Sigmoid colon (tissue), 7 donors: ENCODE measurements at places on chromosomes 12 and 14. TPM values are rescaled to one million over a fixed set of nuclear protein-coding genes. Genes with fewer than 3 reads are reported as not detected.

Gene SYNDIG1L
- under 0.01 TPM for total RNA-seq

GRCh38 chr14:68630081-68630571 lies 162.7 kb downstream of the ZFP36L1 start:
- DNase-seq, result no peak
- peak overlapping the region; percentile 72 for H3K27ac ChIP-seq
- no peak overlapping the region for H3K4me3 ChIP-seq
- no peaks in the 10 kb centered on the region for H3K36me3 ChIP-seq

- no peak overlapping the region for H3K27ac ChIP-seq
- H3K27me3 ChIP-seq, result no peaks in the 10 kb centered on the region
- H3K4me1 ChIP-seq, result no peaks in the 10 kb centered on the region
These were observed 84.7 kb downstream of the TTC7B start for GRCh38 chr14:90731487-90731886.

DNA sequence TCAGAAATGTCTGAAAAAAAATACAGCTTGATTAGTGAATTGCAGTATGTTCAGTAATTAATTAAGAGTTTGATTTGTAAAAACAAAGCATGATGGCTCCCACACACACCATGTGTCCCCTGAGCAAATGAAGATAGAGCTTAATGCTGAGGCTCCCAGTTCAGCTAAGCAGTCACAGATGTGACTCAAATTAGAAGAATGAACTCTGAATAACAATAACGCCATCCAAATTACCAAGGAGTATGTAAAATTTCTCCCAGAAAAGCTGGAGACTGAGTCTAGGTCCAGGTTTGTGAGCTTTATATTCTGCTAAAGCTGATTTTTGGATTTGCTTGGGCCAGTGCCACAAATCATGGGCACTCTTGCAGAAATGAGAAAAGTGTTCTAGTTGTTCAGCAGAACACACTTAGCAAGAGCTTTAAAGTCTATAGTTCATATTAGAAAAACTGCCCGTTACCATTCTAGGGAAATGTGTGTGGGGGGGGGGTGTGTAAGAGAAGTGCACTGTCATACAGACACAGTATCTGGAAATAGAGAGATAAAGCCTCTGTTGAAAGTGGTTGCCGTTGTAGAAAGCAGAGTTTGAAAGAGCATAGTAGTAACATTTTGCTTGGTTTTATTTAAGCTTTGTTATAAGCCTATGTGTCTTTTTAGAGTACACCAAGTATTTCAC lies 253.1 kb downstream of the BCAT1 start:
- H3K36me3 ChIP-seq, result no peaks in the 10 kb centered on the region
- DNase-seq, result no peak
- no peaks in the 10 kb centered on the region for H3K4me1 ChIP-seq
- no peak overlapping the region for H3K27ac ChIP-seq
- no peak overlapping the region for H3K4me3 ChIP-seq

DNA sequence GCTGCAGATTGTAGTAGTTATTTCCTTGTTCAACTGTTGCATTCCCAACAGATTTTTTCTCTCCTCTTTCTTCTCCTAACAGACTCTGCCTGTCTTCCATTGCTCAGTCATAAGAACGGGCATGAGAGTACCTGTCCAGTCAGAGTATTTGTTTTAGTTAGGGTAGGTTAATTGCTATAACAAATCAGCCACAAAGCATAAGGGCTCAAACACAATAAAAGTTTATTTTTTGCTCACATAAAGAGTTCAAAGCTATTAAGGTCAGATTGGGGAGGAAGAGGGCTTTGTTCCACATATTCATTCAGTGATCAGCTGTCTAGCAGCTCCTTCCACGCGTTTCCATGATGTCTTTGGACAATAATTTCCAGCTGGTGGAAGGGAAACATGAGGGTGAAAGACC lies 92.8 kb upstream of the PLXNC1 start:
- H3K27me3 ChIP-seq, result no peaks in the 10 kb centered on the region
- H3K36me3 ChIP-seq, result no peaks in the 10 kb centered on the region
- DNase-seq, result no peak
- no peak overlapping the region for H3K27ac ChIP-seq
- no peak overlapping the region for H3K4me3 ChIP-seq
- H3K4me1 ChIP-seq, result peaks cover 6% of the 10 kb centered on the region

GRCh38 chr12:98736352-98737321 lies 91.5 kb downstream of the APAF1 start:
- H3K4me1 ChIP-seq, result no peaks in the 10 kb centered on the region
- no peak overlapping the region for H3K27ac ChIP-seq
- H3K4me3 ChIP-seq, result no peak overlapping the region
- H3K36me3 ChIP-seq, result peaks cover 4% of the 10 kb centered on the region
- DNase-seq, result no peak

DNA sequence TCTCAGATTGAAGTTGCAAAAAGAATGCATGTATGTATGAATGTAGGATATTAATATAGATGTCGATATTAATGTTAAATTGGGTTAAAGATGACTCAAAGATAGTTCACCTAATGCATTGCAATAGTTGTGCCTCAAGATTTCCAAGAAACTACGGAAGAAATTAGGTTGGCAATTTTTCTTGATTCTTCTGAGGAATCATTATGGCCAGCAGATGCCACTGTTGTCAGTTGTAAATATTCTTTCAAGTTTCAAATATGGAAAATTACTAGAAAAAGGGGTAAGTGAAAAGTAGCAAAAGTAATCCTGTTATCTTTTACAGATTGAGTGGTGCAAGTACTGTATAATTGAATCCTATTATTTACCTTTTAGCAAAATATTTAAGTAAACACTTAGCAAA lies 202.1 kb downstream of the ADAMTS20 start:
- H3K27me3 ChIP-seq, result no peaks in the 10 kb centered on the region
- H3K27ac ChIP-seq, result no peak overlapping the region
- H3K4me3 ChIP-seq, result no peak overlapping the region
- H3K4me1 ChIP-seq, result no peaks in the 10 kb centered on the region

GRCh38 chr12:16796168-16796567 lies 190.2 kb upstream of the LMO3 start:
- no peak for DNase-seq
- H3K27me3 ChIP-seq, result no peaks in the 10 kb centered on the region
- H3K4me1 ChIP-seq, result no peaks in the 10 kb centered on the region

Gene KRT72
- not detected for total RNA-seq

DNA sequence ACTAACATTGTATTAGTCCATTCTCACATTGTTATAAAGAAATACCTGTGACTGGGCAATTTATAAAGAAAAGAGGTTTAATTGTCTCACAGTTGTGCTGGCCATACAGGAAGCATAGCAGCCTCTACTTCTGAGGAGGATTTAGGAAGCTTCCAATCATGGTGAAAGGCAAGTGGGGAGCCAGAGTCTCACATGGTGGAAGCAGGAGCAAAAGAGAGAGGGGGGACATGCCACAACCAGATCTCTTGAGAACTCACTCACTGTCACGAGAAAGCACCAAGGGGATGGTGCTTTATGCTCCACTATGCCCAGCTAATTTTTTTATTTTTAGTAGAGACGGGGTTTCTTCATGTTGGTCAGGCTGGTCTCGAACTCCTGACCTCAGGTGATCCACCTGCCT lies 13.3 kb downstream of the OS9 start:
- H3K27me3 ChIP-seq, result no peaks in the 10 kb centered on the region
- no peaks in the 10 kb centered on the region for H3K4me1 ChIP-seq
- no peak overlapping the region for H3K4me3 ChIP-seq
- no peak overlapping the region for H3K27ac ChIP-seq
- no peaks in the 10 kb centered on the region for H3K36me3 ChIP-seq

Gene IRF2BPL
- total RNA-seq, result 53.5 TPM

- no peaks in the 10 kb centered on the region for H3K27me3 ChIP-seq
- no peaks in the 10 kb centered on the region for H3K4me1 ChIP-seq
- no peak overlapping the region for H3K4me3 ChIP-seq
These were observed 293.2 kb downstream of the TMEM132D start for GRCh38 chr12:129610601-129611120.

- DNase-seq, result no peak
- H3K36me3 ChIP-seq, result no peaks in the 10 kb centered on the region
- H3K4me1 ChIP-seq, result no peaks in the 10 kb centered on the region
- H3K4me3 ChIP-seq, result no peak overlapping the region
- no peak overlapping the region for H3K27ac ChIP-seq
These were observed 135.3 kb downstream of the AEBP2 start for GRCh38 chr12:19574601-19575000.

Gene TSPAN8
- total RNA-seq, result 1.3 TPM

- DNase-seq, result no peak
- H3K4me3 ChIP-seq, result no peak overlapping the region
- H3K36me3 ChIP-seq, result peaks cover 7% of the 10 kb centered on the region
- H3K27ac ChIP-seq, result no peak overlapping the region
- H3K27me3 ChIP-seq, result no peaks in the 10 kb centered on the region
These were observed 9.1 kb downstream of the SNX6 start for GRCh38 chr14:34620839-34621238.
